Panc1 (cell line): ENCODE measurements at places on chromosomes 11 and 22.

- DNase-seq: no peak
Measured at GRCh38 chr11:35003186-35003585, 86.8 kb downstream of the PDHX start.

GRCh38 chr22:38474003-38474607, 6.2 kb downstream of the KDELR3 start:
- no peak for DNase-seq

GRCh38 chr22:42933485-42934091, 76.5 kb upstream of the ARFGAP3 start:
- no peak for DNase-seq

GRCh38 chr11:120043328-120043945, 94.5 kb downstream of the TRIM29 start:
- no peak for DNase-seq

DNA sequence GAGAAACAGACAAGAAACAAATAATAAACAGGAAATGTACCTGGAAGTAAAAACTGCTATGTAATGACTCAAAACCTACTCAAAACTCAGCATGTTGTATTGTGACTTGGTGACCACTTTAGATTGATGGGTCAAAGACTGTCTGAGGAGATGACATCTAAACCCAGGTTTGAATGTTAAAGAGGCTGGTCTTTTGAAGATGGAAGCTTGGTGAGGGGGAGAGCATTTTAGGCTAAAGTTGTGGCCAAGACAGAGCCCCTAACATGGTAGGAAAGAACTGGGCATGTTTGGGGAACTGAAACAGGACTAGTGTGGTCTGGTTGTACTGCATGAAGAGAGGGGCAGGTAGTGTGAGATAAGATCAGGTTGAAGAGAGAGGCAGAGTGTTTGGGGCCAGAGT, 85.3 kb upstream of the MYO18B start:
- no peak for DNase-seq

DNA sequence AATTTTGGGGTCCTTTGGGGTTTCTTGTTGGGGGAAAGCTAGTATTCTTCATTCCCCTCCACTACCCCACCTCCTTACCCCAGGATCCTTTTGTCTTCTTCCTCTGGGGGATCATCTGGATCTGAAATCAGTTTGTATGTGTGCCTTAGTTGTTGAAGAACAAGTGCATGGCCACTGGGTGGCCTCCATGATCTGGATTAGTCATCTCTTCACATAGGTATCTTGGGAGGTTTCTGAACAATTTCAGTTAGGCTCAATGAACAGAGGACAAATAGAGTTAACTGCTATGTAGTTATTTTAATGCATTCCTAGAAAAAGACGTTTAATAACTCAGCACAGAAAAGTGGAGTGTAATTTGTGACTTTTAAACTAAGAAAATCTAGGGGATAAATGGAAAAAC, 7.1 kb upstream of the VWA5A start:
- no peak for DNase-seq

GRCh38 chr11:131488238-131488637, 117.8 kb downstream of the NTM start:
- no peak for DNase-seq

- DNase-seq: no peak
Measured at GRCh38 chr11:42595876-42596275, 715.9 kb upstream of the API5 start.

GRCh38 chr11:14892577-14892976, 546 bp upstream of the CYP2R1 start:
- DNase-seq: no peak

DNA sequence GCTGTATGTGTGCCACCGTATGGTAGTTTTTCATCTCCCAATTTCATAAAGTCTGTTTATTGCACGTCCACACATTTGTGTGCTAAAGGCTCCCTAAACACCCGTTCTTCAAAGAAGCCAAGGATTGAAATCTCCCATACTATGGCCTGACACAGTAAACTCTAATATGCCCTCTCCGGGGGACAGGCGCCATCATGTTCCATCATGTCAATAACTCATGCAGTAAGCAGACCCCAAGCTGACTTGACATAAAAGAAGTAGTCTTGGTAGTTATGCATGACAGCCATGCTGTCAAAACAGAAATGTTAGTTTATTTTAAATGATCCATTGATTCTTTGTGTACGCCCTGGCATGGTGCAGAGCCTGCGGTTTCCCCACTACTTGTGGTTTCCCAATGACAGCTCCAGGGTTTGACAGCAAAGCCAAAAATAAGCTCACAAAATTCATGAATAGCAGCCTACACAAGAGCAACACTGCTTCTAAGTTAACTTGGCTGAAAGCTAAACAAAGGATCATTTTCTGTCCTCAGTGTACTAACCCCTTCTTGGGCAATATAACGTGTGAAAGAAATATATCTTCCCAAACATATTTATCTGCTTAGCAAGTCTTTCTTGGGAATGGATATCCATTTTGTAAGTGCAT, 56.5 kb upstream of the CABP7 start:
- DNase-seq: no peak

DNA sequence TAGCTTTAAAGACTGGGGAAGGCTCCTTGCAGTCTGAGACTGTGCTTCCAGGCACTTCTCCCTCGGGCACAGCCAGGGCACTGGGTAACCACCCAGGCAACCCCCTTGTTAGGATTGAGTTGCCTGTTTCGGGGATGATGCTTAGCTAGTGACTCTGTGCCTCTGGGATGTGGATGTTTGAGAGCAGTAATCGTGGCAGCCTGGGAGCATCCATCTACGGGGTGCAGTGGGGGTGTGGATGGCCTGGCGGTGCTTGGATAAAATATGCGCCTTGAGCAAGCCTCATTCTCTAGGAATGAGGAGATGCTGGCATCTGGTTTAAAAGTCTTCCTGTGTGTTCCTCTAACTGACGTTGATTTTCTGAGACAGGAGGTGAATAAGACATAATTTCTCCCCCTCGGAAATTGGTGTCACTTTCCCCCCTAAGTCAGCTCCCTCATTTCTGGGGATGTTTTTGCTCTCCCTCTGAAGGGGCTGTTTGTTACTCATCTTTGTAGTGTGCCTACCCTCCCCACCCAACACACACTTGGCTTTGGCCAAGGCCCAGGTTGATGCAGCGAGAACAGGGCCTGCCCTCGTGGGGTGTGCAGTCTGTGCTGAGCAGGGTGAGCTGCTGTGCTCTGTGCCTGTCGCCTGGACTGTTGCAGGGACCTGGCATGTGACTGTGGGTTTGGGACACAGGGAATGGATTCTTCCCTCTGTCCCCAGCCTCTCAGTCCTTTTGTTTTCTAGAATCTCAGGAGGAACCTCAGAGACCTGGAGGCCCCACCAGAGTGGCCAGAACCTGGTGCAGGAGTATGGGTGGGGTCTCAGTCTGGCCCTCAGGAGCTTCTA, 2.0 kb downstream of the GNAZ start:
- DNase-seq: no peak

GRCh38 chr11:65492637-65493366, 6.0 kb upstream of the MALAT1 start:
- DNase-seq: no peak

DNA sequence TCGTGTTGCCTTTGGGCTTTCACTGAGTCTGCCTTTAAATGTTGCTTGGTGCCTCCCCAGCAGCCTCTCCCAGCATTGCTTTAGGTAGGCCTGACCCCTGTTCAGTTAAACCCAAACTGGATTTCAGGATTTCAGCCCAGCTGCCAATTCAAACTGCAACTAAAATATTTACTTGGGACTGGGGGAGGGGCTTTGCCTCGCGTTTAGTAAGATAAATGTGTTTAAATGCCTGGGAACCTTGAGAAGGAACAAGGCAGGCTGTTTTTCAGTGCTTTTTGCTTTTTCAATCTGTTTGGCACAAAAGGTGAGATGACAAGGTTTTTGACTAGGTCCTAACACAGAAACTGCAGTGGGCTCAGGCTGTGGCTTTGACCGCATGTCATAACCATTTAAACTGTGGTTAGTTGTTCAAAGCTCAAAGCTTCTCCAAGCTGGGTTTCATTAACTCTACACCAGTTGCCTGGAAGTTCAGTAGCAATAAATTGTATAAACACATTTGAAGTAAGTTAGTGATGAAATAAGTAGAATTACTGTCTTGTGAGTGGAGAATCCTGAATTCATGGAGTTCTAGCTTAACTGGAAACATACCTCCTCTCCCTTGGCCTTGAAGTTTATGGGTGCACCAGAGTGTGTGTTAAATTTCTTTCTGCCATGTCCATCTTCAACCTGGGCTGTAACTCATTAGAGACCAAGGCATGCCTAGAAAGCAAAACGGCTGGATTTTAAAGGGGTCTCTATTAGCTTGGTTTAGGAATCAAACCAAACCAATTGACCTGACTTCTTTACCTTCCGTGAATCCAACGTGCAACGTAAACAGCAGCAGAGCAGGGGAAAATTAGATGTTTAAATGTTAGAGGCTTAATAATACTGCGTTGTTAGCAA, 3.6 kb downstream of the PKNOX2 start:
- DNase-seq: no peak

DNA sequence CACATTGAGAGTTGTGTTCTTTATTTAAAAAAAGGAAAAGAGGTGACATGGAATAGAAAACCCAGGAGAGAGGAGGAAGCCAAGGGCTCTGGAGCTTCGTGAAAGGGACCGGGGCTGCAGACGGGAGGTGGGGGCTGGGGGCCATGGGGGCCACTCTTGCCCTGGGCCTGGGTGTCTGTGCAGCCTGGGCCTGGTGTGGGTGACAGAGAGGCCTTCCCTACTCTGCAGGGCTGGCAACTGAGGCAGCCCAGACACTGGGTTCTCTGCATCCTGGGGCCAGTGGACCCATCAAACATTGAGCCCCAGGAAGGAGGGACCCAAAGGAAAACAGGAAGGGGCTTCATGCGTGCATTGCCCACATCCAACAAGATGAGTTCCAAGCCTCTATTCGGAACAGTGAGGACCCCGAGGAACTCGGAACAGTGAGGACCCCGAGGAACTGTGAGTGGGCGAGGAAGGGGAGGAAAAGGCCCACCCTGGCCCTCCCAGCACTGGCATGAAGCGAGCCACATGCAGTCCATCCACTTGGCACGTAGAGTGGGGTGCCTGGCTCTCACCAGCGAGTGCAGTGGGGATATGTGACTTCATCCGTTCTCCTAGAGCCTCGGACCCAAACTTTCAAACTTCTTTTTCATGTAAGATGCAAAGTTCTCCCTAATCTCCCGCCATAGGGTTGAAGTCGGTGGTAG, 1121.6 kb downstream of the BRD1 start:
- DNase-seq: no peak

DNA sequence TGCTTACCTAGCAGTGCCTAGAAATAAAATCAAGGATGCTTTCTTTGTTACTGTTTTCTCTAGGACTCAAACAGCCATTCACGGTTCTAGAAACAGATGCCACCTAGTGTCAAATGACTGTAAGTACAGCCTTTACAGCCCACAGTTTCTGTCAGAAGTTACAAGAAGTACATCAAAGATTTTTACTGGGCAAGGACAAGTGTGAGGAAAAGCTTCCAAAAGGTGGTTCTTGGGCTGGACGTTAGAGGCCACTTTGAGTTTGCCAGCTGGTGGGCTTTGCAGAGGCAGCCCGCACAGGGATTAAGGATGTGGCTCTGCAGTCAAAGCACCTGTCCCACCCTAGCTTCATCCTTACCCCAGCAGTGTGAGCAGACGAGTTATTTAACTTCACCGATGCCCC, 6.9 kb downstream of the KMT5B start:
- DNase-seq: peak; percentile 62

DNA sequence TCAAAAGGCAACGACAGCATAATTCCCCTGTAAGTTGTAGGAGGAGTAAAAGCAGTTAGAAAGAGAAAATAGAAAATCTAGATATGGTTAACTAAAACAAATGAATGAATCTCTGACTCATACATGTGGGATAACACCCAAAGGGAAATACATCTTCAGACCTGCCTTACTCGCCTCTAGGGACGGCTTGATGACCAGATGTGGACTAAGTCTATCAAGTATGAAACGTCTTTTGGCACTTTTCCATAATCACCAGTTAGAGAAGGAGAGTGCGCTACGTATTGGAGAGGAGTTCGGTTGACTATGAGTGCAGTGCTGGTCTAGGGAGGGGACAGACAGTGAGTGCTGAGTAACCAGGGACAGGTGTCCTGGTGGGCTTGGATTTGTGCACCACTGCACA, 459.9 kb downstream of the OPCML start:
- no peak for DNase-seq

DNA sequence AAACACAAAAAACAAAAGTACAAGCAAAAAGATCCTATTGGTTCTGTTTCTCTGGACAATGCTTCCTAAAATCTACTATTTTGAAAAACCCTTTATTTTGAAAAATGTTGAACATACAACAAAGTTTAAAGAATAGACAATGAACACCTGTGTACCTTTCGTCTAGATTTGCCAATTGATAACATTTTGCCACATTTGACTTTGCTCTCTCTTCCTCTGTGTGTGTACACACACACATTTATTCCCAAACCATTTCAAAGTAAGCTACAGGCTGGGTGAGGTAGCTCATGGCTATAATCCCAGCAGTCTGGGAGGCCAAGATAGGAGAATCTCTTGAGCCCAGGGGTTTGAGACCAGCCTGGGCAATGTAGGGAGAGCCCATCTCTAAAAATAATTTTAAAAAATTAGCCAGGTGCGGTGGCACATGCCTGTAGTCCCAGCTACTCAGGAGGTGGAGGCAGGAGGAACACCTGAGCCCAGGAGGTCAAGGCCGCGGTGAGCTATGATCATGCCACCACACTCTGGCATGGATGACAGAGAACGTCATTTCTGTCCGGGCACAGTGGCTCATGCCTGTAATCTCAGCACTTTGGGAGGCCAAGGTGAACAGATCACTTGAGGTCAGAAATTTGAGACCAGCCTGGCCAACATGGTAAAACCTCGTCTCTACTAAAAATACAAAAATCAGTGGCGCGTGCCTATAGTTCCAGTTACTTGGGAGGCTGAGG, 5.3 kb upstream of the PSMC3 start:
- DNase-seq: no peak

DNA sequence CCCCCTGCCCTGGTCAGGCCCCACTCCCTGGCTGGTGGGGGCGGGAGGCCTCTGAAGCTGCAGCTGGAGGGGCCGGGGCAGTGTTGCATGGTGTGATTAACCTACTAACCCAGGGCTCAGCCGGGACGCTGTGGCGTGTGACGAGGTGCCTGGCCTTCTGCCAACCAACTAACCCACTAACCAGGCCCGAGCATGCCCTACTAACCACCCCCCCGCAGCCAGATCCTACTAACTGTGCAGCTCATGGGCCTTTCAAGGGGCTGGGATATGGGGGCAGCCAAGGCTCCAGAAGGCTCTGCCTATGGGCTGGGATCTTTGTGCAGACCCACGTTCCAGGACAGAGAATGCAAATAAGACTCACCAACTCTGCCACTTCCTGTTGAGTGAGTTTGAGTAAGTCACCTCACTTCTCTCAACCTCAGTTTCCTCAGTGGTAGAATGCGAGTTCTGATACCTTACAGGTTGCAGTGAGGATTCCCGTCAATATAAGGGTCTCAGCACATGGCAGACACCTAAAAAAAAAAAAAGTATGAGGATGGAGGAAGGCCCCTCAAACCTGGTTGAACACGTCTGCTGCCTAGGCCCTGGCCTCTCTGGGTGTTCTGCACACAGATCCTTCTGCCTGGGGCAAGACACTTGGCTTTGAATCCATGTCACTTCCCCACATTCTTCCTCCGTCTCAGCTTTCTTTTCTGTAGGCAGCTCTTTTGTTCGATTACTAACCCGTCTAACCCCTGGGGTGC, 14.1 kb downstream of the MIAT start:
- DNase-seq: no peak

- no peak for DNase-seq
Measured at GRCh38 chr11:23684701-23685100, 812.2 kb upstream of the LUZP2 start.
